ENCODE measurements at places on chromosomes 1 and 21.

- DNase-seq = no peak
Measured at GRCh38 chr21:38120984-38121855, 135.6 kb upstream of the KCNJ15 start.

- no peak for DNase-seq
Measured at GRCh38 chr1:5943343-5944124, 48.7 kb downstream of the NPHP4 start.

GRCh38 chr1:201786824-201787223 is 42.1 kb upstream of the IPO9 start:
- no peak for DNase-seq

GRCh38 chr1:31234123-31234708 is 5.5 kb downstream of the NKAIN1 start:
- no peak for DNase-seq

DNA sequence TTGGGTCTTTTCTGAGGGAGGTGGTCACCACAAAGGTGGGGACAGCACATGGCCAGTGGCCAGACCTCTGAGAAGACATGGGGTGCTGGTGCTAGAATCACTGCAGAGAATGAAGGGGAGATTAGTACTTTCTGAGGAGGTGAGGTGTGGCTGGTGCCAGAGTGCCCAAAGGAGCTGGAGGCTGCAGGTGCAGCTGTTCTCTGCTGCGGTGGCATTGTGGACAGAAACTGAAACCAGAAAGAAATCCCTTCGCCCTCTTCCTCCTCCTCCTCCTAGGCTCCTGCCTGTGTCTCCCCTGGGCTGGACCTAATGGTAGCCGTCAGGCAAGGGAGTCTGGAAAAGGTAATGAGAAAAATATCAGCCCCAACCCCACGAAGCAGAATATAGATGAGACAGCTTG is 261.7 kb downstream of the TM2D1 start:
- no peak for DNase-seq

- DNase-seq = no peak
Measured at GRCh38 chr1:16367968-16368890, 1.2 kb downstream of the SZRD1 start.

DNA sequence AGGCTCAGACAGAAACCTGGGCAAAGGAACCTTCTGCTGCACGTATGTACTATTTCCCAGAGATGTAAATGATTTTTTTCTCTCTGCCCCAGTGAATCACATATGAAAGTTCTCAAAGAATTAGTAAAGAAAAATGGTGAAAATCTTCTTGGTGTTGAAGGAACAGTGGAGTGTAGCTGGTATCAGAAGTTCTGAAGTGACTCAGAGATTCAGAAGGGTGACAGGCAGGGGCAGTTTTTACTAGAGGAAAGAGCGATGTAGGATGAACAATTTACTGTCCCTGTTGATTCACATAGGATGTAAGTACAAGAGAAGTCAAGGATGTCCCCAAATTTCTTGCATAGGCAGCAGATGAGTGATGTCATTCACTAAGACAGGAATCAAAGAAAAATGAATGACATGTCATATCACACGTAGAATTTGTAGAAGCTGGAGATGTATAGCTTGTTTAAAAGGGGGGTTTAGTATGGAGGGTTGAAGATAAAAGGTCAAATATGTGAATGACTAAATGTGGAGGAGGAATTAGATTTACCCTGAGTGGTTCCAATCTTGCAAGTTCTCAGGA is 26.4 kb downstream of the WLS start:
- DNase-seq = no peak

DNA sequence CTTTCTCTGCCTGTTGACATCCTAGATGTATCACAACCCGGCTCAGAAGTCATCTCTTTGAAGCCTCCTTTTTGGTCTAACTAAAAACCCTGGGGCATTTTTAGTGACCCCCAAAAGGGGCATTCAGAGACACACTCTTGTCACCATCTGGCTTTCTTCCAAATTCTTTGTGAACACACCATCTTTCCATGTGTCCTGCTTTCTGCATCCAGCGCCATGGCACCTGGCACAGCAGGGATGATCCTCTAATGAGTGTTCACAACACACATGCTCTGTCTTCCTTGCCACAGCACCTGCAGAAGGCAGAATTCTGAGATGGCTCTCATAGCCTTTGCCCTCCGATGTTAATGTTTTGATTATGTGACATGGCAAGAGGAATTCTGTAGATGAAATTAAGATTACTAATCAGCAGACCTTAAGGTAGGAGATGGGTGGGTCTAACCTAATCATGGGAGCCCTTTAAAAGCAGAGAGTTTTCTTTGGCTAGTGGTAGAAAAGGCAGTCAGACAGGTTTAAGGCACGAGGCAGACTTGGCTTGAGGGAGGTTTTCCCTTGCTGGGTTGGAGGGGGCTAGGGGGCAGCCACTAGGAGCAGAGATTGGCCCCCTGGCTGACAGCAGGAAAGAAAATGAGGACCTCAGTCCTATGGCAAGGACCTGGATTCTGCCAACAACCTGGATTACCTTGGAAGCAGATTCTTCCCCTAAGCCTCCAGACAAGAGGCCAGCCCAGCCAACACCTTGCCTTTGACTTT is 4.9 kb upstream of the TMEM61 start:
- no peak for DNase-seq

GRCh38 chr1:245404527-245404926 is 249.7 kb downstream of the KIF26B start:
- DNase-seq = no peak

GRCh38 chr1:68293609-68294366 is 61.5 kb upstream of the WLS start:
- DNase-seq = no peak

DNA sequence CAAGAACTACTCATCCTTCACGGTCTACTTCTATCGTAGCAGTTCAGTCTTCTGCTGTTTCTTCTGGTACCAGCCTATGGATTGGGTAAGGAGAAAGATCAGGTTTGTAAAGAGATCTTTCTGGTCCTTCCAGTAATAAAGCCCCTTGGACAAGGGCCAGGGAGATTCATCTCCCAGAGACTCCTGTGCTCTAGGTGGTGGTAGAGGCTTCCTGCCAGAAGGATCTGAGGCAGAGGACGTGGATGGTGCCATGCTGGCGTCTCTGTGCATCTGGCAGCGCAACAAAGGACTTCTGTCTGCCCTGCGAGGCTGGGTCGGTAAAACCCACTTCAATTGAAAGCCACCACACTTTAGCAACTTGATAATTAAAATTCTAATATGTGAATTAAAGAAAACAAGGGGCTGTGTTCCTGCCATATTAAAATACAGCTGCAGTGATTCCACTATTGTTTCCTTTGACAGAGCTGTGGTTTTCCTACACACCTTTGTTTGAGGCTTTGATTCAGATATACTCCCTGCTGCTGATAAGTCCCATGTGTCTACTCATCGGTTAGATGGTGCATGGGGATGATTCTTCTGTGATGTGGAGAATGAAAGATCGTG is 73.6 kb downstream of the ROR1 start:
- no peak for DNase-seq

- no peak for DNase-seq
Measured at GRCh38 chr1:36966242-36966641, 68.1 kb downstream of the GRIK3 start.

- DNase-seq = no peak
Measured at GRCh38 chr1:67372898-67373297, 57.3 kb downstream of the SERBP1 start.

DNA sequence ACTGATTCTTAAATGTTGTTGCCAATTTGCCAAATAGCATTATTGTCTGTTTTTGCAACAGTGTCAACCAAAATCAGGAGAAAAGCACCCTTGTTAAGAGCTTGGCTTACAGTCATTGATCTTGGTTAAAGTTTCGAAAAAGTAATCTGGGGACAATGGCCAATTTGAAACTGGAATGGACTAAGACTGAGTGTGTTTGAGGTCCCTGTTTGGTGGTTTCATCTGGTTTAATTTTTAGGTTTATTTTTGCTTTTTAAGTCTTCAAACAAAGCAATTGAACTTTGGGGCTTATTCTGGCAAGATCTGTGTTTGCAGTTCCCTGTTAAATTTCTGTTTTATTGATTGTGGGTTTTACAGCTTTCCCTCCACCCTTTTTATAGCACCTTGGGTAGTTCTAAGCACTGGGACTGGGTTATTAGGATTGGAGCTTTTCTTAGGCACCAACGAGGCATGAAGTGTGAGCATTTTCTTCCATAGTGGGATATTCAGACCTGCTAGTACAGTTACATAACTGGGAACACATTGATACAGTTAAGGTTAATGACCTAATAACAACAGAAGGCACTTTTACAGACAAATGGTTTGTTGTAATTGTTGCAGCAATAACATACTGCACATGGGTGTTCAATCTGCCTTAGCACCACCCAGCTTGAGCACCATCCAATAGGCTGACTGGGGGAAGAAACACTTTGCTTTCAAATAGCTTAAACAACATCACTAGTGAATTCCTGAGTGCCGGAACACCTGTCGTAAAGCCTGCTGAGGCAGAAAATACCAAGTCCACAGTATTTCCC is 40.6 kb upstream of the MAP10 start:
- no peak for DNase-seq

GRCh38 chr1:218304281-218305039 is 19.4 kb downstream of the RRP15 start:
- no peak for DNase-seq

GRCh38 chr1:103211073-103211472 is 102.8 kb upstream of the COL11A1 start:
- DNase-seq = no peak

DNA sequence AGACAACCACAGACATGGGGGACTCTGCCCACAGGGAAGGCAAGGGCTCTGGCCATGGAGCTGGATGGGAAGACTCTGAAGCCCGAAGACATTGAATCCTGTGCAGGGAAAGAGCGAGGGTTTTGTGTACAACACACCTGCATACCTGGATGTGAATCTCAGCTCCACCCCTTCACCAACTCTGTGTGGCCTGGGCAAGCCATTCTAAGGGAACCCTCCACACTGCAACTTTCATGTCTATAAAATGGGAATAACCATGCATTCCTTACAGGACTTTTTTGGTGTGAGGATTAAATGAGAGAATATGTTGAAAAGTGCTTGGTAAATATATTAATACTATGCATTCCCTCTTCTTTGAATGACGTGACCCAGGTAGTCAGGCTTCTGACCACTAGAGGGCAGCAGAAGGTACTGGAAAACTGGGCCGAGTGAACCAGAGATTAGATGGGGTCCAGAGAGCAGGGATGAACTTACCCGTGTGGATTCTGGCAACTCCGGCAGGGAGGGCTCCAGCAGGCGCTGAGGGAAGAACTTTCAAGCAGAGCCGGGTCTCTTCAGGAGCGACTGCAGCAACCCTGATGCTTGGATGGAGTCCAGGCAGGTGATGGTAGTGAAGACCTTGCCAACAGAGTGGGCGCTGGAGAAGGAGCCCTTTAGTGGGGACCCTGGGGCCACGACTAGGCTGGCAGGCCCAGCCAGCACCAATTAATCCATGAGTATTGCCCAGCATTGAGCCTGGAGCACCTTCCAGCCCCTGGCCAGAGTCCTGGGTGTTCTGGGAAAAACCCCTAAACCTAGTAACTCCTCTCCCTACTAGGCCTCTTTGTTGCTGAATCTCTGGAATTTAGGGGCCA is 834 bp upstream of the ELF3 start:
- no peak for DNase-seq

- DNase-seq = no peak
Measured at GRCh38 chr1:153488731-153489130, 28.3 kb upstream of the S100A7 start.

DNA sequence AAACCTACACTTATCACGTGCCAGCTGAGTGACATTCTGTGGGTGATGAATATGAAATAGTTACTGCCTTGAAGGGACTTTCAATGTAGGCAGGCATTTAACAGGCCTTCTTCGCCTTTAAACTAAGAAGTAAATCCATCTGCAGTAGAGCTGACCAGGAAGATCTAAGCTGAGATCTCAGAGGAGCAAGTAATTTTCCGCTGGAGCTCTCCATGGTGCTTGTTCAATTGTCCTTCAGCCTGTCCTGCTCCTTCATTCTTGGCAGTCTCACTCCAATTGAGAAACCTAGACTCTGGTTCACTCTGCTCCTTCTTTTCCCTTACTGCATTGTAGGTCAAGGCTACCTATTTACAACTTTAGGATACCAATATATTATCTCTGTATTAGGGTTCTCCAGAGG is 183.5 kb downstream of the HMCN1 start:
- no peak for DNase-seq

- no peak for DNase-seq
Measured at GRCh38 chr1:35447278-35447677, 109.9 kb downstream of the KIAA0319L start.

GRCh38 chr1:213183036-213183672 is 132.1 kb downstream of the RPS6KC1 start:
- DNase-seq = no peak

GRCh38 chr1:111769517-111770146 is 13.9 kb downstream of the DDX20 start:
- DNase-seq = peak; percentile 29

- no peak for DNase-seq
Measured at GRCh38 chr1:53850082-53850673, 12.1 kb upstream of the NDC1 start.

DNA sequence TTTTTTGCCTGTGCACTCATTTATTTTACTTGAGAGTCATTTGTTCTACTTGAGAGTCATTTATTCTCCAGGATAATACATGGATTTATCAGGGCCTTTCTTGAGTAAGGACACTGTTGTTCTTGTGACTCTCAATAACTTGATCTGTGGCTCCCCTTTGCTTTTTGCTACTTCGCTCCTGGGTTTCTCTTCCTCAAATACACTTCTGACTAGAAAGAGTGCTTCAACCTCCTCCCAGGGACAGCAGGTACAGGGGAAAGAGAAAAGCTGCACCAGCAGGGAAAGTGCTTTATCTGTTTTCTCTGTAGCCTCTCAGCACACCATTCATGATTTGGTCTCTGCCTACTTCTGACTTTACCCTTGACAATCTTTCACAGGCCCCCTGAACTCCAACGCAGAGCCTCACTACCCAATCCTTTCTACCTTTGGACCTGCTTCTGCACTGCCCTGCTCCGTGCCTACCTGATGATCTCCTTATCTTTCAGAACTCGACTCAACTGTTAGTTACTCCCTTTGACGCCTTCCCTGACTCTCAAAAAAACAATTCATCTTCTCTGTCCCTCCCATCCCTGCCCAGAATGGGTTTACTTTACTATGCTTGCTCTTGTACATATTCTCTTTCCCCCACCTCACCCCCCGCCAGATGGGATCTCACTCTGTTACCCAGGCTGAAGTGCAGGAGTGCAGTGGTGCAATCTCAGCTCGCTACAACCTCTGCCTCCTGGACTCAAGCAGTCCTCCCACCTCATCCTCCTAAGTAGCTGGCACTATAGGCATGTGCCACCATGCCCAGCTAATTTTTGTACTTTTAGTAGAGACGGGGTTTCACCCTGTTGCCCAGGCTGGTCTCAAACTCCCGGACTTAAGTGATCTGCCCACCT is 15.6 kb upstream of the PIGM start:
- DNase-seq = no peak
